Right ventricle myocardium superior (tissue), 1 donor: ENCODE measurements at places on chromosomes 16 and 17. TPM values are rescaled to one million over a fixed set of nuclear protein-coding genes. Genes with fewer than 3 reads are reported as not detected.
A peak's percentile ranks its signal among the peaks of the same experiment; 100 is the strongest.

MMP28 gene
- total RNA-seq: 1.2 TPM

PRR15L gene
- not detected for total RNA-seq

GPR179 gene
- total RNA-seq: 0.16 TPM

PRRT2 gene
- total RNA-seq: 3.3 TPM

SECTM1 gene
- total RNA-seq: 4.3 TPM

C1QTNF8 gene
- total RNA-seq: 0.13 TPM

C1QL1 gene
- 7.3 TPM for total RNA-seq

FTSJ3 gene
- total RNA-seq: 29.8 TPM

KRTAP9-4 gene
- total RNA-seq: not detected

SLC47A2 gene
- not detected for total RNA-seq

TBX21 gene
- 0.32 TPM for total RNA-seq

GRCh38 chr16:10752843-10753523 is 9.3 kb downstream of the NUBP1 start:
- peak; percentile 83 for DNase-seq

GRCh38 chr17:57916925-57917858 is 38.0 kb downstream of the CUEDC1 start:
- peak; percentile 72 for DNase-seq

- peak; percentile 96 for DNase-seq
Observed at GRCh38 chr17:7023576-7024401, 939 bp downstream of the BCL6B start.

- no peak for DNase-seq
Observed at GRCh38 chr16:10168258-10168657, 14.0 kb downstream of the GRIN2A start.

- DNase-seq: no peak
Observed at GRCh38 chr17:59620518-59621259, 994 bp downstream of the CLTC start.

DNA sequence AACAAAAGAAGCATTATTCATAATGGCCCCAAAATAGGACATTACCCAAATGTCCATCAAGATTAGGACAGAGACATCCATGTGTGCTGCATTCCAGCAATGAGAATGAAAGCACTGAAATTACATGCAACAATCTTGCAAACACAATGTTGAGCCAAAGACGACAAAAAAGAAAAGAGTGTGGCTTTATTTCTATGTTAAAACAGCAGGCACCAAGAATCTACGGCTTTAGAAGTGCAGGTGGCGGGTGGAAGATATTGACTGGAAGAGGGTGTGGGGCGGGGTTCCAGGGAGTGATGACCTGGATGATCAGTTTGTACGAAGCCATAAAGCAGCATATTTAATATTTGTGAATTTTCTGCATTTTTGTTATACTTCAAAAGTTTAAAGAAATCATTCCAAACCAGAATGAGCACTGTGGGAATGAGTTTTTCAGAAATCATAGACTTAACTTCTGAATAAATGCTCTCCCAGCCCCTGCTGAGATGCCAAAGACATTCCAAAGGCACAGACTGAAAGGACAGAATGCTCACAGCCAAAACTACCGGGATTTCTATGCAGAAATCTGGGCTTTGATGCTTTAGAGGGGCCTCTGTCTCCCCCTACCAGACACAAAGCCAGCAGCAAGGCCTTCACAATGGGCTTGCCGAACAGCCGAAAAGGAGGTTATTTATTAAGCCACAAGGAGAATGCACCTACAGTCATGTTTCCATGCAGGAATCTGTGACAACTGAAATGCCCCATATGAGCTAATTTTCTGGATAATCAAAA is 361.6 kb downstream of the GRIN2A start:
- no peak for DNase-seq

GRCh38 chr17:46851029-46851741 is at the start of gene WNT9B:
Gene WNT9B (plus strand): TSS chr17:46851583. CDS start chr17:46851639, 56 bp downstream.
- DNase-seq: no peak

GRCh38 chr16:23917621-23918020 is 81.8 kb downstream of the PRKCB start:
- DNase-seq: no peak

DNA sequence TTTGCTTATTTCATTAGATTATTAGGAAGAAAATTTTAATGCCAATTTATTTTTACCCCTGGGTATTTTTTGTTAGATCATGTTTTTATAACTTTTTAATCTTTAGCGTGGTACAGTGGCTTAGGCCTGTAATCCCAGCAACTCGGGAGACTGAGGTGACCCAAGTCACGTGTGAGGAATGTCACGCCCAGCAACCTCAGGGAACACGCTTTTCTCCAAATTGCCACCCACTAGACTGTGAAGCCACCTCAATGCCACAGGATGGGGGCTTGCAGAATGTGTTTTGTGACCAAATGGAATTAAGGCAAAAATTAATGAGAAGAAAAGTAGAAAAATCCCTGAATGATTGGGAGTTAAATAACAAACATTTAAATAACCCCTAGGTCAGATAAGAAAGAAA is 141.8 kb downstream of the LAT start:
- DNase-seq: no peak

DNA sequence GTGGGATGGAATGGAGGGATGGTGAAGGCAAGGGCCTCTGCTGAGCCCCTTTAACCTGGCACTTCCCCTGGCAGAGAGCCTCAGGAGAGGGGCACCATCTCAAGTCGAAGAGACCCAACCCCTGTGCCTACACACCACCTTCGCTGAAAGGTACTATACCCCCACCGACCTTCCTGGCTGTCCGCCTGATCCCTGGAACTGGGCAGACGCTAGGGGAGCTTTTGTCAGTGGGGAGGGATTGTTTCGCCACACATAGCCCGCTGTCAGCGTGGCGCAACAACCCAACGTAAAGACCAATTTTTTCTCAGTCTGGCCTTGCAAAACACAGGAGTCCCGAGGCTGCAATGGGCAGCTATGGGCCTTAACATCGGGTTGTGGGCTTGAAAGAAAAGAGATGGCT is 3.1 kb downstream of the PPP1R1B start:
- DNase-seq: no peak

DNA sequence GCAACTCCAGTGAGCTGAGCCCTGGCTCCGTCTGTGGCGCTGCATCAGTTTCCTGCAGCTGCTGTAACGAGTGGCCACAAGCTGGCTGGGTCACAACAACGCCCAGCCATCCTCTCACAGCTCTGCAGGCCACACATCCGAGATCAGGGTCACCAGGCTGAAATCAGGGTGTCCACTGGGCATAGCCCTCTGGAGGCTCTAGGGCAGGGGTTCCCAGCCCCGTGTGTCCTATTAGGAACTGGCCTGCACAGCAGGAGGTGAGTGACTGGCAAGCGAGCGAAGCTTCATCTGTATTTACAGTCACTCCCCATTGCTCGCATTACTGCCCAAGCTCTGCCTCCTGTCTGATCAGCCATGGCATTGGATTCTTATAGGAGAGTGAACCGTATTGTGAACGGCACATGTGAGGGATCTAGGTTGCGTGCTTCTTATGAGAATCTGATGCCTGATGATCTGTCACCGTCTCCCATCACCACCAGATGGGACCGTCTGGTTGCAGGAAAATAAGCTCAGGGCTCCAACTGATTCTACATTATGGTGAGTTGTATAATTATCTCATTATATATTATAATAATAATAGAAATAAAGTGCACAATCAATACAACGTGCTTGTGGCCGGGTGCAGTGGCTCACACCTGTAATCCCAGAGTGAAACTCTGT is 176.5 kb downstream of the SEC14L1 start:
- DNase-seq: peak; percentile 16

DNA sequence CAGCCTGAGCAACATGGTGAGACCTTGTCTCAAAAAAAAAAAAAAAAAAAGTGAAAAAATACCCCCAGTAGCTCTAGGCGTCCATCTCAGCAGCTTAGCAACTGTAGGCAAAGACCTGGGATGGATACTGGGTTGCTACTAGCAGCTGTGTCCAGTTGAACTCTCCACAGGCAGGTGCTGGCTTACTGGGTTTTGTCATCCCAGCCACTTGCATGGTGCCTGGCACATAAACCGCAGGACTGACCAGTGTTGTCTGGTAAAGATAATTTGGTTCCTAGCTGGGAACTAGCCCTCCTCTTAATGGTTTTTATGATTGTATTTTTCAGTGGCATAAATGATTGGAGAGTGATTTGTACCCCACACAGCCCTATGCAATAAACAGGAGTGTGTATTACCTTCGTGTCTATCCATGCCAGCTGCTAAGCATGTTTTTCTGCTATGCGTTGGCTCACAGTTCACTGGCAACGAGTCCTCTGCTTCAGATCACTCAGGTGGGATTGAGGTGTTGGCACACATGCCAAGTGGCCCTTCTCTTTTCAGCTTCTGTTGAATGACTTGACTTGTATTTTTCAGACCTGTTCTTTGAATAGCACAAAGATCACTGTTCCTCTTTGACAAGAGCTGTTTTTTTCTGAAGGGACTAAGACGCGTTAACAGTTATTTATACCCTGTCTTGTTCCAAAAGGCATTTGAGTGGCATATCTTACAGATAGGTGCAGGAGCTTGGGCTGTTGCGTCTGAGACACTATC is 352.9 kb downstream of the SNX29 start:
- DNase-seq: no peak

DNA sequence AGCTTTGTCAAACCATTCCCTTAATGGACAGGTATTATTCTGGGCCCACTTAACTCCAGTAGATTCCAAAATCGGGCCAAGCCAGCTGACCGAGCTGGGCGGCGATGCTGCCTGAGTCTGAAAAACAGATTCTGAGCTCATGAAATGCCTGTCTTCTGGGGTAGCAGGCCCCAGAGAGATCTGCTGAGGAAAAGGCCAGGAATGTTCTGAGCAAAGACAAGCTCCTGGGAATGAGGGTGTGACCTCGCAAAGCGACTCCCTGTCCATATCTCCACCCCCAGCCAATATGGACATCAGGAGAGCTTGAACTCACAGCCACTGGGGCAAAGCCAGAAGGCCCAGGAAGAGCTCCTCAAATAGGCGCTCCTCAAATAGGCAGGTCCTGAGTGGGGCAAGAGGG is 23.7 kb downstream of the ZNF423 start:
- peak; percentile 69 for DNase-seq

DNA sequence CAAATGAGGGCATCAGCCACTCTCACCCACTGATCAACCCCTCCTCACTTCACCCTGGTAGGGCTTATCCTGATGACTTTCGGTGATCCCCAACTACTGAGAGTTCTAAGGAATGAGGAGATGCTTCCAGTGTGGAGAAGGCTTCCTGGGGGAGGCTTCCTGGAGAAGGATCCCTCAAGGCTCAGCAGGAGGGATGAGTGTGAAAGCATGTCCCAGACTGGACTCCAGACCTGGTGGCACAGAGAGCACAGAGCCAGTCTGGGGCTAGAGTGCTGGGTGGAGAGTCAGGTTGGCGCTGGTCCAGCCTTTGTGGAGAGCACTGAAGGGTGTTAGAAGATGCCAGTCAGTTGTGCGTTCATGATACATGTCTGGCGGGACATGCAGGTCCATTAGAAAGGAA is 53.7 kb downstream of the PLD6 start:
- DNase-seq: peak; percentile 76

DNA sequence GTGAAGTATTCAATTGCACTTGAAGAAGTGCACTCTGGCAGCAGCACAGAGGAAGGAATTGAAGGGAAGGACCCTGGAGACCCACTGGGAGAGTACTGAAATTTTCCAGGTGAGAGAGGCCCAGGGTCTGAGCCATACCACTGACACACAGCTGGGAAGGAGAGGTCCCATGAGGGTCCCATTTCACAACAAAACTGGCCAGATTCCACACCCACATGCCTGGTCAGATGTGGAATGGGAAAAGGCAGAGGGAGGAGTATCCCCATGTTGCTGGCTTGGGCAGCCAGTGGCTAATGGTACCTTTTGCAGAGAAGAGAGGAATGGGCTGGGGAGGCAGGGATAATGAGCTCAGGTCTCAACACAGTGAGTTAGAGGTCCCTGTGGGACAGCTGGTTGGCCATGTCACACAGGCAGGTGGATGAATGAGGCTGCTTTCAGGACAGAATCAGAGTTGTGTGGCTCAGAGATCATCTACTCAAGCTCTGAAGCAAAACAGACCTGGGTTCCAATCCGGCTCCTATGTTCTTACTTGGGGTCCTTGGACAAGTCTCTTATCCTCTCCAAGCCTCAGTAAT is 26.2 kb upstream of the NGFR start:
- DNase-seq: no peak

GRCh38 chr17:29705386-29705785 is 82.7 kb upstream of the CORO6 start:
- DNase-seq: no peak

DNA sequence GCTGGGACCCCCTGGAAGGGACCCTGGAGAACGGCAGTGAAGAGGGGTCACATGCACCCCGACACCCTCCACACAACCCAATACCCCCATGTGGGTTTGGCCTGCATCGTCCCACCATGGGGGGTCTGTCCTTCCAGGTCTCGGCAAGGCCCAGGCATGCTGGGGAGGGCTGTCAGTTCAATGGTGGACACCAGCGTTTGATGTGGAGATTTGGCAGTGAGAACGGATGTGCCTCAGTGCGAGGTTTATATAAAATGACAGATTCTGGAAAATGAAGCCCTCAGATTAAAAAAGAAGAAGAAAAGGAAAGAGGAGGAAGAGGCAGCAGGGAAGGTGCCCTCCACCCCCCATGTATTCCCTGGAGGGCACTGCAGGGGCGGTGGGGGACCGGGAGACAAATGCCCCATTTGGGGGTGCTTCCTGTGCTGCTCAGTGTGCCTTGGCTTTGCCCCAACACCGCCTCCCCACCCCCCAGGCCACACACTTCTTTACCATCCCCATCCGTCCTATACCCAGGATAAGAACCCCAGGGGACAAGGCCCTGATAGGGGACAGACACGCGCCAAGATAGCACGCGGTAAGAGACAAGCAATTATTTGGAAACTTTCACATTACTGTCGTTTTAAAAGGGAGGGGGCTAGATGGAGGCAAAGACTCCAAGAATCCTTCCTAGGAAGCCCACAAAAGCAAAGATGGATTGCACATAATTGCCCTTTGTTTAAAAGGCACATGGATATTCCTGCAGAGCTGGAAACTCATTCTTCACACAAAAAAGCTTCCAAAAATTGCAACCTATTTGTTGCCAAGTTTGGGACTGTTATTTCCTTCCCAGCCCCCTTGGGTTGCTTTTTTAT is 21.0 kb downstream of the RBFOX3 start:
- no peak for DNase-seq

DNA sequence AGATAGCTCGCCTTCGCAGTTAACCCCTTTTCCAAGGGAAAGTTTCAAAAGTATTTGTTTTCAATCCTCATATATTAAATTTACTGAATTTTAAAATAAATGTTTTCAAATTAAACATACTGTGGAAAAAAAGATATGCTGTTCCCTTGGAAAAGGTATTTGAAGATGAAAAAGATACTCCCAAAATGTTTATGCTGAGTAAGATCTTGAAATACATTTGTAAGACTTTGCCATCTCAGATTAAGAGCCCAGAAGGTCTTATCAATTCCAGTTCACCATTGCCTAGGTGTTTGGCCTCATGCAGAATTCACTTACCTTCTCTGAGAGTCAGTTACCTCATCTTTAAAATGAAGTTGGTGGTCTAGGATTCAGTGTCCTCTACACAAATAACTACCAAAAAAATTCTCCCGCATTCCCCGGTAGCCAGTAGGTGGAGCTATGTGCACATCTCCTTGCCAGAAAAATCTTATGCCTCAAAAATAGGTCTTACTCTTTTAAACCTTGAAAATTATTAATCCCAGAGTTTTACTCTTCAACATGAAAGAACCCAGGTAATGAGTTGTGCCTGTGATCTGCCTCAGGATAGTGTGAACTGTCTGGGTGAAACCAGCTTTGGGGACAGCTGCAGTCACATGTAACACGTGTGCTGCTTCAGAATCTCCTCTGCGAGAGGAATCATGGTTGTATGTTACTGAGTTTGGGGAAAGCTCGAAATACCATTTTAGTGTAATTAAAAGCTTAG is 178.3 kb downstream of the MRTFB start:
- DNase-seq: no peak

GRCh38 chr17:72336026-72336803 is 215.4 kb downstream of the SOX9 start:
- no peak for DNase-seq

- peak; percentile 72 for DNase-seq
Observed at GRCh38 chr17:73901661-73902415, 257.6 kb upstream of the SDK2 start.
